Uterine smooth muscle cell (primary cell): ENCODE measurements at places on chromosomes 13 and 19. TPM values are rescaled to one million over a fixed set of nuclear protein-coding genes. Genes with fewer than 3 reads are reported as not detected.

Gene ZNF492
- 0.25 and 0.66 TPM in 2 replicates for total RNA-seq

Gene SELENOV
- not detected in 2 replicates for total RNA-seq

Gene KASH5
- total RNA-seq, result not detected in 2 replicates

Gene MRPL57
- 21.7 and 23.5 TPM in 2 replicates for total RNA-seq

Gene SPACA4
- not detected in 2 replicates for total RNA-seq

Gene ZNF418
- 6.5 and 8.4 TPM in 2 replicates for total RNA-seq

Gene TLE2
- total RNA-seq, result 0.33 and 1.7 TPM in 2 replicates

Gene MBD3L3
- total RNA-seq, result not detected in 2 replicates

Gene SERPINE3
- under 0.01 TPM in 2 replicates for total RNA-seq

Gene CGB1
- total RNA-seq, result not detected in 2 replicates

Gene JAK3
- 0.55 and 1.5 TPM in 2 replicates for total RNA-seq

Gene KLK6
- total RNA-seq, result not detected in 2 replicates

Gene EDDM13
- not detected in 2 replicates for total RNA-seq

Gene CYP2S1
- total RNA-seq, result 0.22 and 0.25 TPM in 2 replicates

Gene TYROBP
- not detected in 2 replicates for total RNA-seq

Gene MYPOP
- total RNA-seq, result 0.77 and 1.2 TPM in 2 replicates

Gene CFAP97D2
- not detected in 2 replicates for total RNA-seq

Gene OR4F17
- not detected in 2 replicates for total RNA-seq

Gene NCAN
- under 0.01 TPM in 1 of 2 replicates, not detected in the other for total RNA-seq

Gene PLPPR3
- 0.12 TPM in 1 of 2 replicates, not detected in the other for total RNA-seq

Gene PRR36
- total RNA-seq, result not detected in 2 replicates

Gene ZSCAN4
- total RNA-seq, result not detected in 2 replicates

Gene FCAR
- not detected in 2 replicates for total RNA-seq

Gene C3
- 0.22 and 0.25 TPM in 2 replicates for total RNA-seq

Gene TEX26
- not detected in 2 replicates for total RNA-seq

Gene CYP2A6
- total RNA-seq, result not detected in 2 replicates

Gene RPL21
- total RNA-seq, result 561 and 710 TPM in 2 replicates

Gene CYP2F1
- total RNA-seq, result not detected in 2 replicates

Gene RASGRP4
- total RNA-seq, result not detected in 2 replicates

Gene ANGPTL8
- not detected in 2 replicates for total RNA-seq

Gene CDX2
- not detected in 2 replicates for total RNA-seq

Gene ERICH6B
- total RNA-seq, result not detected in 2 replicates

Gene ZNF491
- total RNA-seq, result 2.1 and 3.4 TPM in 2 replicates

Gene TMEM150B
- not detected in 2 replicates for total RNA-seq

Gene CLEC4M
- total RNA-seq, result not detected in 2 replicates

Gene SYT5
- total RNA-seq, result under 0.01 and 0.12 TPM in 2 replicates

Gene MYH14
- not detected in 2 replicates for total RNA-seq

Gene PSG11
- total RNA-seq, result 0.11 TPM in 1 of 2 replicates, not detected in the other

Gene OR7G2
- not detected in 2 replicates for total RNA-seq

Gene HIPK4
- 0.33 TPM in 1 of 2 replicates, not detected in the other for total RNA-seq

Gene TMEM255B
- 1.3 and 3.4 TPM in 2 replicates for total RNA-seq

Gene ZNF416
- 6.0 TPM in 2 replicates for total RNA-seq

Gene TMEM59L
- 0.11 and 0.37 TPM in 2 replicates for total RNA-seq
